ENCODE measurements at places on chromosomes 2 and 18.
A peak's percentile ranks its signal among the peaks of the same experiment; 100 is the strongest.

DNA sequence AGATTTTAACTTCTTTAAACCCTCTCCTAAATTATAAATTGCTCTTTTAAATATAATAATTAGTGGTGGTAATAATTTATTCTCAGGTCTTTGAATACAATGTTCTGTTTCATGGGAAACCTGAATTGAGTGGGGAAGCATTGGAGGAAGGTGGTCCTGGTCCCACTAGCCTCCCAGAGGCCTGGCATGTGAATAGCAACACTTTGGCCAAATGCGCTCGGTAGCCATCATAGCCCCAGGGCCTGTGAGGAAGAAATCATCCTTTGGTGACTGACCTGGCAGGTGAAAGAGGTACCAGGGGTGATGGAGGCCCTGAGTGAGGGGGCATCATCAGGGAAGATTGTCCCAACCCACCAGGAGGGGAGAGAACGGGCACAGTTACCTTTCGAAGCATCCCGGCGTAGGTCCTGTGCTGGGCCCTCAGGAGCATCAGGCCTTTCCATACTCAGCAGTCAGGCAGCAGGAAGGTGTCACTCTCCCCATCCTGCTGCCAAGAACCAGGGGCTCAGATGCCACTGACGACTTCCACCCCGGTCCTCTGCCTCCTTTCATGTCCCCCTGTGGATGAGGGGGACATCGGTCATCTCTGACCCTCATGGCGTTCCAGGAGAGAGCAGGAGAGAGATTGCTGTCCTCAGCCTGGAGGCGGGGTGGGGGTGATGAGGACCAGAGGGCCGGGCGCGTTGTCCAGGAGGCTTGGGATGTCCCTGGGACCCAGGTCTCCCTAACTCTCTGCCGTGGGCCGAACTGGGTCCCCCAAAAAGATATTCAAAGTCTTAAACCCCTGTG, 78.6 kb upstream of the HPCAL1 start:
- no peak for DNase-seq

GRCh38 chr2:72883356-72883962, 3.7 kb upstream of the SPR start:
- DNase-seq, result peak; percentile 74

- DNase-seq, result no peak
Measured at GRCh38 chr2:216701544-216701943, 6.2 kb upstream of the IGFBP5 start.

DNA sequence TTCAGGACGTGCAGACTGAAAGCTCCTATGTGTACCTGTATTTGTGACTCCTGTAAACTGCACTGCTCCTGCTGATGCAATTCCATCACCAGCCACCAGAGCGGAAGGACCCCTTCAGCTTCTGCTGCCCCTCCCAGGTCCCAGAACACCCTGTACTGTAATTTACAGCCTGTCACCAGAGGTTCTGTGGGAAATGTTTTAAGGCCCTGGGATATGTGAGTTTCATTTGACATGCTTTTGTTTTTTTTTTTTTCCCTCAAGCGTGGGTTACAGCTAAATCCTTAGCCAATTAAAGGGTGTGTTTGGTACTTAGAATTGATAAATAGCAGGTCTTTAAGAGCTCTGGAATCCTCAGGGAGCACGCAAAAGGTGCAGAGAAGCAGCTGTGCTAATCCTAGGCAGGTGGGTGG, 79.4 kb downstream of the KCTD1 start:
- peak; percentile 76 for DNase-seq

- no peak for DNase-seq
Measured at GRCh38 chr2:127043367-127044164, 63.4 kb downstream of the BIN1 start.

DNA sequence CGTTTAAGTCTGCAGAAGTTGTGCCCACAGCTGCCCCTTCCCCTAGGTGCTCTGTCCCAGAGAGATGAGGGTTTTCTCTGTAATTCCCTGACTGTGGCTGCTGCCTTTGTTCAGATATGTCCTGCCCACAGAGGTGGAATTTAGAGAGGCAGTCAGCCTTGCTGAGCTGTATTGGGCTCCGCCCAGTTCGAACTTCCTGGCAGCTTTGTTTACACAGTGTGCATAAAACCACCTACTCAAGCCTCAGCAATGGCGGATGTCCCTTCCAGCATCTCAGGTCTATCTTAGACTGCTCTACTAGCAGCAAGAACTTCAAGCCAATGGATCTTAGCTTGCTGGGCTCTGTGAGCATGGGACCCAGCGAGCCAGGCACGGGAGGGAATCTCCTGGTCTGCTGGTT, 48.1 kb downstream of the LHCGR start:
- no peak for DNase-seq

DNA sequence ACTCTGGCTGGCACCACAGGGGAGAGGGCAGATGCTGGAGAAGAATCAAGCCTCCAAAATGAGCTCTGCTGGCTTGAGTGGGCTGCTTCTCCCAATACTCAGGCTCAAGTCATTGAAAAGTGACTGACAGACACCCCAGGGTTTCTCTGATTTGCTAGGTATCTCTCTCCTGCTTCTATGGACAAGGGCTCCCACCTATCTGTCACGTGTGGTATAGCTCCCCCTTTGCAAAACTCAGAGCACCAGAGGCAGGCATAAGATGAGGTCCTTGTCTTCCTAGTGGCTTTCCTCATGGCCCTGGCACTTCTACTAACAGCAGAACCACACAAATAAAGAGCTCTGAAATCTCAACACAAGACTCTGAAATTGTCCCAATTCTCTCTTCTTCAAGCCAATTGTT, 105.2 kb downstream of the GALNT14 start:
- DNase-seq, result no peak

DNA sequence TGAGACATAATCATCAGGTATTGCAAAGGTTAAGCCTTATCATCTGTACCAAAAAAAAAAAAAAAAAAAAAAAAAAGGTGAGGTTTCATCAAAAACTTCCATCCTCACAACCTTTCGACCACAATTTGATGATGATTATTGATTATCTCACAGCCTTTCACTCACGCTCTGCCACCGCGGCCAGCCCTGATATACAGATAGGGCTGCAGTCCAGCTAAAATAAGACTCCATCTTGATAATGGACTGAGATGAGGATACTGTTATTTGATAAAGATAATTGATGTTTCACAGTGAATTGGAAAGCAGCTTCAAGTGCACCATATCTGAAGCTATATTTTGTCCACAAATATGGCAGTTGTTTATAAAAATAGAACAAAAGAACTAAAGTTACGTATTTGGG, 159.7 kb upstream of the BOD1L2 start:
- no peak for DNase-seq

Data from left kidney (tissue), 8 donors.